GM23248 (cell line): ENCODE measurements at places on chromosomes 5 and 9. TPM values are rescaled to one million over a fixed set of nuclear protein-coding genes. Genes with fewer than 3 reads are reported as not detected.

Gene GLDC
- total RNA-seq = 0.11 TPM in 1 of 2 replicates, not detected in the other

Gene SIT1
- not detected in 2 replicates for total RNA-seq

Gene TICAM2
- total RNA-seq = 1.9 and 12.3 TPM in 2 replicates

GRCh38 chr9:84694248-84694647 lies 24.7 kb downstream of the NTRK2 start:
- DNase-seq = no peak

DNA sequence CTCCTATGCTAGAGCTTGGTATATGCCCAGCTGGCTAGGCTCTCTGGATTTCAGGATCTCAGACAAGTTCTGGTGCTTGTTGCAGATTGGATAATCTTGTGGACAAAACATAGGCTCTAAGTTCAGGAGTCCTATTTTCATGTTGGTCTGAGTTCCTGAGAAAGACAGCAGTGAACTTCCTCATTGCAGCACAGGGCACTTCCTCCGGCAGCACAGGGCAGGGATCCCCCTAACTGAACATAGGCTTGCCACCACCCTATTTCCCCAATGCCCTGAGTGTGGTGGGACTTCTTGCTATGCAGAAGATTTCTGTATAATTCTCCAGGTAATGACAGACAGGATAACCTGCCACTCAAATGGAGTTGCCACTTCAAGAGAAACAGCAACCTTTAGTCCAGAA lies 220.1 kb downstream of the PIK3R1 start:
- DNase-seq = no peak

- DNase-seq = peak; percentile 61
These were observed 35.2 kb upstream of the GLDC start for GRCh38 chr9:6680797-6681146.

GRCh38 chr5:157126-157715 lies 34.1 kb upstream of the LRRC14B start:
- no peak for DNase-seq

- no peak for DNase-seq
These were observed 398.2 kb upstream of the TRPC7 start for GRCh38 chr5:136763548-136763947.
